Common myeloid progenitor, CD34-positive (primary cell): ENCODE measurements at places on chromosomes 11 and 22.

DNA sequence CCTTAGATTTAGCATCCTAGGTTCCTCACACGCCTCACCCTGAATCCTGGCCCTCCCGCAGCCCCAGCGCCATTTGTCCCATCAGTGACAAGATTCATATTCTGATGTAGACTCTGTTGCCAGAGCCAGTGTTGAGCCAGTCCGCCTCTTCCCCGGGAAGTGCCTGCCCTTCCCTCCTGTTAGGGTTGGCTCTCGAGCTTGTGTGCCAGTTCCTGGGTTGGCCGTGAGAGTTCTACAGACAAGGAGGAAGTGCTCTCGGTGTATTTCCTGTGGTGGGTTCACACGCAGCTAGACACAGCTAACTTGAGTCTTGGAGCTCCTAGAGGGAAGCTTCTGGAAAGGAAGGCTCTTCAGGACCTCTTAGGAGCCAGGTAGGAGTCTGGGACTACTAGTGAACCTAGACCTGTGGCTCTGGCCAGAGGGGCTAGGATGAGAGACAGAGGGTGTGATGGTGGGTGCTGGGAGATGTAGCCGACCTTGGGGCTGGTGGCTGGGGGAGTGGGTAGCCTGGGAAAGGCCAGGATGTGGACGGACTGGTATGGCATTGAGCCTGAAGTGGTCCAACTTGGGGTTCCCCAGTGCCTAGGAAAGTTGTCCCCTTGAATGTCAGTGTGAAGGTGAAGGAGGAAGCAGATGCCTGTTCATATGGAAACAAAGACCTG, at the start of gene IL18BP:
TSS of gene IL18BP (plus strand) at position 261 of the 662 bp plus-strand sequence. CDS start 1,076 bp downstream, outside the sequence.
- DNase-seq, result peak; percentile 66

- DNase-seq, result no peak
These were observed 81.6 kb downstream of the MYEOV start for GRCh38 chr11:69375316-69376154.

GRCh38 chr11:106468086-106468485, 390.6 kb downstream of the AASDHPPT start:
- DNase-seq, result no peak

GRCh38 chr11:32908619-32909018, 16.0 kb downstream of the QSER1 start:
- no peak for DNase-seq

GRCh38 chr11:27868226-27868625, 168.0 kb upstream of the BDNF start:
- DNase-seq, result no peak

DNA sequence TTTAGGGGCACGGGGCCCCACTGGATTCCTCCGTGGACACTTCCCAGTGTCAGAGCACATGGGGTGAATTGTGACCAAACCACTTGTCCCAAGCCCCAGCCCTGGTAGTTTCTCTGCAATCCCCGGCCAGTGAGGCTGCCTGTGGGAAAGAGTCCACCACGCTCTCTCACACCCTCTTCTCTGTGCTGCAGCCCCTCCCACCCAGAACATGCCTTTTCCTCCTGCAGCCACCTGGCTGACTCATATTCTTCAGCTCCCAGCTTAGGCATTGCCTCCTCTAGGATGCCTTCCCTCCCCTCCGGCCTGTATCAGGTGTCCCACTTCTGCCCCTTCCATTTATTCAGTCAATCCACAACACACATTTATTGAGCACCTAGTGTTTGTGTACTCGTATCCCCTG, 5.4 kb upstream of the RPS6KB2 start:
- DNase-seq, result no peak

DNA sequence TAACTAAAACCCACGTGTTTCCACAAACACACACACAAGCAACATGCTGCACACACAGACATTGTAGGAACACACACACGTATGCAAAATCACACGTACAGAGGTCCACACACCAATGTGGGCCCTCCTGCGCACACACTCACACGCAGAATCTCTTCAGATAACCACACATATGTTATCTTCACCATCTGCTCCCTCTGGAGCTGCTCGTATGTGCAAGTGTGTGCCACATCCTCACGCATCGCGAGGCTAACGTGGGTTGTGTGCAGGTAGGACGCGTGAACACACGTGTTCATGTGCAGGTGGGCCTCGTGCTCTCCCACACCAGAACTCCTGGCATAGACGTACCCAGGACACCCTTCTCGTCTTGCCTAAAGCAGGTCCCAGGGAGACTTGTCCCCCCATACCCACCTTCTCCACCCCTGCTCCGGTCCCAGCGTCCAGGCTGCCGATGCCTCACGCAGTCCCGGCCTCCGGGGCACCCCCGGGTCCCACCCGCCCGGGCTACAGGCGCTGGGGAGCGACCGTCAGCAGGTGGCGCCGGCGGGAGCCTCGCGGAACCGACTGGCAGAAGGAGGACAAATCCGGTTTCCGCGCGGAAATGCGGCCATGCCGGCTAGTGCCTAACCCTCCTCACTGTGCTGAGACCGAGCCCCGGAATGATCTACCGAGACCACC, 10.3 kb upstream of the IGSF9B start:
- peak; percentile 43 for DNase-seq

GRCh38 chr11:72712168-72712751, 38.0 kb upstream of the PDE2A start:
- DNase-seq, result no peak

DNA sequence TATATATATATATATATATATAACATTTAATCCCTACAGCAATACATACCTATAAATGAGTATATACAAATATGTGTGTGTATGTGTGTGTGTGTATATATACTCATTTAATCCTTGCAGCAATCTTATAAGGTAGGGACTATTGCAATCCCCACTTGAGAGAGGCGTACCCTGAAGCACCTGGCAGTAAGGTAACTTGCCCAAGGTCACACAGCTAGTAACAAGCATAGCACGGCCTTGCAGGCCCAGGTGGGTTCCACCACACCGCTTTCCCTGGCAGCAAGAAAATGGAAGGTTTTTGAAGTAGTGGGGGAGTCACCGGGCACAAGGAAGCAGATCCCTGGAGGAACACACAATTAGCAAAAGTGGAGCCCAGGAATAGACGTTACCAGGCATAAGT, 3.3 kb upstream of the ADA2 start:
- no peak for DNase-seq

DNA sequence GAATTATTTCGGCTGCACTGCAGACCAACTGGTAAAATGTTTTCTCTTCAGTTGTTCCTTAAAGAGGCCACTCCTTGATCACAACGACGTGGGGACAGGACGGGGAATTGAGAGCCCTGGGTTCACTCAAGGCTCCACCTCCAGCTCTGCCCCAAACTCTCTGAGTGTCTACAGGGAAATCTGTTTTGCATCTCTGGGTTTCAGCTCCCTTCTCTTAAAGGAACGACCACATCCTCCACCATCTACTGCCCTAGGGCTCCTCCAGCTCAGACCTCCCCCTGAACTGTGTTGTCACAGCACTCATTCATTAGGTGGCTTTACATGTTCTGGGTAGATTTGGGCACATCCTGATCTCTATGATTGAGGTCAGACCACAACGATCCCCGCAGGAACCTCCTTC, 5.1 kb upstream of the PPFIA1 start:
- DNase-seq, result peak; percentile 24

- DNase-seq, result no peak
These were observed 255.0 kb upstream of the TBCEL start for GRCh38 chr11:120768949-120769348.

DNA sequence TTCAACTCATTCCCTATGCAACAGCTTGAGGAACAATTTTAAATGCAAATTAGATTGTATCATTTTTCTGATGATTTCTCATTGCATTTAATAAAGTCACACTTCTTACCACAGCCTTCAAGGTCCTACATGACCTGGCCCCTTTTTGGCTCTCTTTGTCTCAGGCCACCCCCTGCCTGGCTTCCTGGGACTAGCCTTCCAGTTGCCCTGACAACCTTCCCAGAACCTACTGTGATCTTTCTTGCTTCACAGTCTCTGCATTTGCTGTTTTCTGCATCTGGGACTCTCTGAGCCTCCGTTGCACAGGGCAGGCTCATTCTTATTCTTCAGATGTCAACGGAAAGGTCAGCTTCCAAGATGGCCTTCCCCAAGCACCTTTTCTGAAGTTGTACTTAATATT, 12.9 kb downstream of the APLNR start:
- no peak for DNase-seq
